ENCODE measurements at places on chromosomes 4 and X.

GRCh38 chrX:115560978-115561604 lies at the start of gene PLS3:
Gene PLS3 (plus strand): TSS chrX:115561174. CDS start chrX:115610251, 49,077 bp downstream.
- DNase-seq: peak; percentile 78

GRCh38 chr4:54941994-54942552 lies 183.3 kb downstream of the KDR start:
- no peak for DNase-seq

GRCh38 chr4:84908876-84909275 lies 57.6 kb downstream of the WDFY3 start:
- no peak for DNase-seq

DNA sequence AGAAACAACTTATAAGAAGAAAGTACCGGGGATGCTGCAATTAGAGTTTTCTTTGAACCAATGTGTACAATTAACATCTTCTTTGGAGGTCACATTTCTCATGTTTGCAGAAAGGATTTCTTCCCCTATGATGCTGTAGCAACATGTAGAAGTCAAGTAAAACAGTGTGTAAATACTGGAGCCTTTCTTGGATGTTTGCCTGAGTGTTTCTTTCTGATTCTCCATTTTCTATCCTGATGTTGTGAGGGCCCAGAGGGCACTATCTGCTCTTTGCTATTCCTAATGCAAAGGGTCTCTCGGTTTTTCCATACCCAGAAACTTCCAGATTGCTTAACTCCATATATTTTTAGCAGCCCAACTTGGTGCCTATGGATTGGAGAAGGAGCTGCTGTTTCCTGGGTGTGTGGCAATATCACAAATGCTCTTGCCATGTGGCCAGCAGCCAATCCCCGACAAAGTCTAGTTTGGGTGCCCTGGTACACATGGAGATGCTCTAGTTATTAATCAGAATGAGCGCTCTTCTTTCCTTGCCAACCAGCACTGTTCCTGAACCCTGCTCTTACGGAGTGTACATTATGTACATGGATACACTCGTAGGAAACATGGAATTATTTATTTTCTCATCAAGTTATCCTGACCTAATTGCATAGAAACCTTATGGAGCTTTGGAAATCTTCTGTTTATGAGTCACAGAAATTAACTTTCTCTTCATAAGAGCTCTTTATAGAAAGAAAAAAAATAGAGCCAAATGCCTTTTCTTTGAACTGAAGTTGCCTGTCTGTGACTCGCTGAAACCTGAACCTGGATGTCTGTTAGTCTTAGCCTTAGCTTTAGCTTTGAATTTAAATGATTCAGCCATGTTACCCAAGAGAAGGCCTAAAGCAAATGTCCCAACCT lies 67.0 kb upstream of the GPC4 start:
- DNase-seq: peak; percentile 70

GRCh38 chr4:152564336-152564735 lies 28.4 kb upstream of the FBXW7 start:
- DNase-seq: no peak

DNA sequence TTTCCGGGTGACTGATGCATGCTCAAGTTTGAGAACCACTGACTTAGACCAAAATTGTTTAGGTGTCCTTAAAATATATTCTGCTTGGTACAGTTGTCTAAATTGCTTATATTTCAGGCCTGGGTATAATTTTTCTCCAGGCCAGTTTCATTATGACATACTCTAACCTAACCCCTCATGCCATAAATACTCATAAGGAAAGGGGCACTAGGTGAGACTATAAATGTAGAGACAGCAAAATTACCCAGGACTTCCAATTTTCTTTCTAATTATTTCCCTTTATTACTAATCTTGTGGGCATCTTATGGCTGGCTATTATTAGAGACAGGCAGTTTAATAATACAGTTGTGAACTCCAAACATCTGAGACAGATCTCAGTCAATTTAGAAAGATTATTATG lies 150.2 kb downstream of the RRAGB start:
- no peak for DNase-seq

GRCh38 chr4:24003496-24003895 lies 113.6 kb upstream of the PPARGC1A start:
- DNase-seq: no peak

GRCh38 chr4:147583876-147584275 lies 33.3 kb upstream of the TMEM184C start:
- no peak for DNase-seq

GRCh38 chr4:179595671-179596410 lies 2153.6 kb upstream of the AGA start:
- peak; percentile 52 for DNase-seq

- DNase-seq: no peak
Measured at GRCh38 chr4:186792728-186793366, 69.2 kb upstream of the FAT1 start.

- peak; percentile 74 for DNase-seq
Measured at GRCh38 chr4:90318193-90318592, 191.0 kb downstream of the CCSER1 start.

- DNase-seq: peak; percentile 45
Measured at GRCh38 chr4:119652998-119653397, 24.4 kb upstream of the PDE5A start.

DNA sequence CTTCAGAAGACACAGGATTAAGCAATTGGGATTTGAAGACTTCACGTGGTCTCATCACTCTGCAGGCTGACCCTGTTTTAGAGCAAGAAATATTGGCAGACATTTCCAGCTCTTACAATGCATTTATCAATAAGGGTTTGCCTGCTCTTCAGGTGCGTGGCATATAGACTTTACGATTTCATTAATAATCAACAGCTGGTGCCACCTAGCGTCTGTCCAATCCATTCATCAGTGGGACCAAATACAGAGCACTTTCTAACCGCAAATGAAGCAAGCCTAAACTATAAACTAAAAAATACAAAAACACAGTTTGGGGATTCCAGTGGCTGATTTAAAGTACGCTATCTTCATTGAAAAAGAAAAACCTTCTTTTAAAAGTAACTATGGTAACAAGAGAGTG lies 125.4 kb upstream of the DMD start:
- peak; percentile 29 for DNase-seq

- DNase-seq: no peak
Measured at GRCh38 chrX:9196961-9197640, 163.2 kb upstream of the FAM9B start.

- DNase-seq: no peak
Measured at GRCh38 chrX:100405424-100405823, 4.6 kb downstream of the PCDH19 start.

- DNase-seq: peak; percentile 43
Measured at GRCh38 chrX:103628386-103629317, at the start of gene TCEAL1. Gene TCEAL1 (plus strand): TSS chrX:103628975. CDS start chrX:103629917, 942 bp downstream.

- no peak for DNase-seq
Measured at GRCh38 chr4:114311787-114312186, 286.8 kb upstream of the UGT8 start.

- DNase-seq: peak; percentile 84
Measured at GRCh38 chr4:167964766-167965373, 127.5 kb upstream of the ANXA10 start.

DNA sequence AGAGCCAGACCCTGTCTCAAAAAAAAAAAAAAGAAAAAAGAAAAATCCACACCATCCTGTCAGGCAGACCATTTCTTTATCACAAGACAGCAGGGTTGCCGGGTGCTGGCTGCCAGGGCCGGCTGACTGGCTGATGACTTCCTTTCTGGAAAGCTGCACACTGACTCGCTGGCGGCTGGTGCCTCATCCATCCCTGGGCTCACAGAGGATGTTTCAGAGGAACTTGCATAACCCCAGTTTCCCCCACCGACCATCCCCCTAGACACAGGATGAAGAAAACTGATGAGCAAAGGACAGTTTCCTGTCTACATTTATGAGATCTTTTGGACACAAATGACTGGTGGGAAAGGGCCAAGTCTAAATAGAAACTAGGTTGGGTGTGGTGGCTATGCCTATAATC lies 14.1 kb downstream of the HPSE start:
- peak; percentile 29 for DNase-seq

- no peak for DNase-seq
Measured at GRCh38 chr4:137740141-137740540, 207.8 kb upstream of the PCDH18 start.

DNA sequence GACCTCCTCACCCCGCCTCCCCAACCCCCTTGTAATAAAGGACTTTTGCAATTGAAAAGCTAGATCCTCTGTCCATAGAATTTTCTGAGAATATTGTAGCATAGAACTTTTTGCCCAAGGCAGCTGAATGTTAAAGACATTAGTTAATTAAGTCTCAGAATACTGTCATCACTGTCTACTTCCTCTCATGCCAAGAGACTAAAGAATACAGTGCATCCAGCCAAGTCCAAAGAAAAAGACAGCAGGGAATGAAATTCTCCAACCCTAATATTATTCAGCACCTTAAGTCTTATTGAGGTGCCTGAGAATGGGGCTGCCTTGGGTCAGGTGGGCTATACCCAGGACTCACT lies 313.3 kb upstream of the GATB start:
- DNase-seq: no peak

- no peak for DNase-seq
Measured at GRCh38 chr4:73347497-73347896, 56.6 kb upstream of the ALB start.

DNA sequence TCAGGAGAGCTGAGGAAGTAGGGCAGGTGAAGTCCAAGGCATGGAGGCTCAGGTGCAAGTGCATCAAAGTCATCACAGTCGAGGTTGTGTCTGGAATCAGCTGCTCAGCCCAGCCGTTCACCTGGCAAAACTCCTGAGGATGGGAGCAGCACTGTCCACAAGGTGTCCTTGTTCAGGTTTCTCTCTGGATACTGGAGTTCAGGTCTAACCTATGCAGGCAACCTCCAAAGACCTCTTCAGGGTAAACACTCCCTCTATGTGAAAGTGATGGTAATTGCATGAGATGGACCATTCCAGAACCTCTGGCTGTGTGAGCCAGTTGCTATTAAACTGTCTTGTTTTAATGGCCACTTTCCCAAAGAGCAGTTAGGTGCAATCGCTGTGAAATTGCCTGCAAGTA lies 120.2 kb upstream of the PSAPL1 start:
- DNase-seq: peak; percentile 3

DNA sequence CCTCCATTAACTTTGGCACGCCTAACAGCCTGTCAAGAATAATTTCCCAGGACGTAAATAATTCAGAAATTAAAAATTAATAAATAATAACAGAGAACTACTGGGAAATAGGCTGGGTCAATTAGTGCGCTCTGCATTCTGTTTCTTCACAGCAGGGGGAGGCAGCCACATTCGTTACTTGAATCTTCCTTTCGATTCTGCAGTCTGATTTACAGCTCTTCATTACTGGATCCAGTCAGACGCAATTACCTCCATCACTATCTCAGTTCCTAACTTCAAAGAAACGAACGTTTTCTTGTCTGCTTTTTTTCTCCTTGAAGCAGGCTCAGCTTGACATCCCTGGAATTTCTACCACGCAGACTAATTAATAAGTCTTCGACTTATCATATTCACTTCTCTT lies 9.0 kb upstream of the RPL34 start:
- no peak for DNase-seq

- no peak for DNase-seq
Measured at GRCh38 chr4:171035909-171036308, 777.3 kb upstream of the GALNTL6 start.

GRCh38 chrX:34270434-34270833 lies 138.3 kb upstream of the FAM47A start:
- DNase-seq: no peak

GRCh38 chrX:11188664-11189063 lies 77.5 kb downstream of the HCCS start:
- DNase-seq: peak; percentile 85

- DNase-seq: peak; percentile 72
Measured at GRCh38 chr4:20773144-20773997, 73.1 kb downstream of the PACRGL start.

DNA sequence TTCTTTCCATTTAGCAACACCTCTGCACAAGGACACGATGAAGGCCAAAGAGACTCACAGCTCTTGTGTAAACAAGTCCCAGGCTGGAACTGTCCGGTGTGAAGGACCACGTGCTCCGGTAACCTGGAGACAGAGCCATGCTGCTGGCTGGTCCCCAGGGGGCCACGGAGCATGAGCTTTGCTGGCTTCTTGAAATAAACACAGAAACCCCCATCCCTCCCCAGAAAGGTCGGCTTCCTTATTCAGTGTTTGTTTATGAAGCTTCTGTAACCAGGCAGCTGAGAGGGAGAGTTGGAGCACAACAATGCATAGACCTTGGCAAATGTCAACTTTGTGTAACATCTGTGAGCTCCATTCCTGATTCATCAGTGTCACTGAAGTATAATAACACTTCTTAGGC lies 109.4 kb downstream of the GPR143 start:
- DNase-seq: peak; percentile 27

GRCh38 chr4:108695062-108695461 lies 44.7 kb downstream of the OSTC start:
- DNase-seq: no peak
